HFFc6 (cell line): ENCODE measurements at places on chromosomes 5 and 9.

DNA sequence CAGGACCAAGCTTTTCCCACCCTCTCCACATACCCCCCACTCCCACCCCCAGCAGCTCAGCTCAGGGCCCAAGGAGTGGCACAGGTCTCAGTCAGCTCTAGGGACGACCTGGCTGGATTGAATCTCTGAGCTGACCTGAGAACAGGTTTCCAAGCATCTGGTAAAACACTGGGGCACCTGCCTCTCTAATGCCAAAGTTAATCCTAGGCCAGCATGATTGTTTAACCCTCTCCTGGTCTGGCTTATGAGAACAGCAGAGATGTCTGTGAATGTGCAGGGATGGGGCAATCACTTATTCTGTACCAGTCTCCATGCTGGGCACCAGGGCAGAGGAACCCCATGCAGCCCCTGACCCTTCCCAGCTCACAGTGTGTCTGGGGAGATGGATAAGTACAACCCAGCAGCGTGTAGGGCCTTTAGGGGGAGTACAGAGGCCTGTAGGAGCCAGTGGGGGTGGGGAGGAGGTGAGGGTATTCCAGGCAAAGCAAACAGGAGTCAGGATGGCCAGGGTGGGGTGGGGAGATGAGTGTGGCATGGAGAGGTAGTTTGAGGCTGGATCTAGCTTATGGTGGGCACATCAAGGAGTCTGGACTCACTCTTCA lies 678 bp upstream of the KIF12 start:
- no peak for DNase-seq

DNA sequence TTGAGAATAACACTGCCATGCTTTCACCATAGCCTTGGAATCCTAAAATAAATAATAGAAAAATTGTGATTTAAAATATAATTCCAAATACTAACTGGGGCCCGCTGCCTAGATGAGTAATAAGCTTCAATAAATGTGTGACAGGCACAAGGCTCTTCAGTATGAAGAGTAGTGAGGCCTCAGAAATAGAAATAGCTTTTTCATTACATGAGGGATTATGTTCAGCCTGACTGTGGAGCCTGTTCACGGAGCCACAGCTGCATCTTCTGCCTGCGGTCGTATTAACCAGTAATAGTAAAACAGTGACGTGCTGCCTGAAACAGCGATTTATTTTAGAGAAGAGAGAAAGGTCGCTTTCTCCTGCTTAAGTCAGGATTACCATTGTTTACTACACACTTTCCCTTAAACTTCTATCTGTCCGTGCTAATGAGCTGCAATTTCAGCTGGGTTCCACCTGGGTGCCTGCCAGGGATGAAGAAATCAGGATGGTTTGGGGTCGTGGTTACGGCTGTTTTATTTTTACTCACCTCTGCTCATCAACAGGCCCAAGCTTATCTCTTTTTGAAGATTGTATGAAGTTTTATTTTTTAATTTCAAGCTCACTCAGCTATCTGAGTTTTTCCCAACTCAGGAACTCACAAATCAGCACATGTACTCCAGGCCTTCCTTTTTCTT lies 284.9 kb upstream of the WWC1 start:
- DNase-seq, result no peak

GRCh38 chr5:181188700-181189362 lies 16.2 kb downstream of the TRIM7 start:
- peak; percentile 59 for DNase-seq

DNA sequence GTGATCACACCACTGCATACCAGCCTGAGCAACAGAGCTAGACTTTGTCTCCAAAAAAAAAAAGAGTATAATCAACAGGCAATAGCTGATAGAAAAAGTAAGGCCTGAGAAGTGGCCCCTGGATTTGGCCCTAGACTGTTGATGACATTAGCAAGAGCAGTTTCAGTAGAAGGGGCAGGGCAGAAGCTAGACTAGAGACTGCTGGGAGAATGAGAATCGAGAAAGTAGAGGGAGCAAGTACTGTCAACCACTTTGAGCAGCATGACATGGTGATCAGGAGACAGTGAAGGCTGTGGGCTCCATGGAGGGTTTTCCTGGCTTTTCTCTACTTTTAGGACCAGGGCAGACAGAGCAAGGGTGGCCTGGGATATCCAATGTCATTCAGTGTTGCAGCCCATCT lies 34.9 kb upstream of the B4GALT1 start:
- DNase-seq, result no peak

- no peak for DNase-seq
Measured at GRCh38 chr5:28737222-28737621, 1698.8 kb upstream of the CDH9 start.

- no peak for DNase-seq
Measured at GRCh38 chr5:134995850-134996402, 28.2 kb downstream of the CATSPER3 start.

DNA sequence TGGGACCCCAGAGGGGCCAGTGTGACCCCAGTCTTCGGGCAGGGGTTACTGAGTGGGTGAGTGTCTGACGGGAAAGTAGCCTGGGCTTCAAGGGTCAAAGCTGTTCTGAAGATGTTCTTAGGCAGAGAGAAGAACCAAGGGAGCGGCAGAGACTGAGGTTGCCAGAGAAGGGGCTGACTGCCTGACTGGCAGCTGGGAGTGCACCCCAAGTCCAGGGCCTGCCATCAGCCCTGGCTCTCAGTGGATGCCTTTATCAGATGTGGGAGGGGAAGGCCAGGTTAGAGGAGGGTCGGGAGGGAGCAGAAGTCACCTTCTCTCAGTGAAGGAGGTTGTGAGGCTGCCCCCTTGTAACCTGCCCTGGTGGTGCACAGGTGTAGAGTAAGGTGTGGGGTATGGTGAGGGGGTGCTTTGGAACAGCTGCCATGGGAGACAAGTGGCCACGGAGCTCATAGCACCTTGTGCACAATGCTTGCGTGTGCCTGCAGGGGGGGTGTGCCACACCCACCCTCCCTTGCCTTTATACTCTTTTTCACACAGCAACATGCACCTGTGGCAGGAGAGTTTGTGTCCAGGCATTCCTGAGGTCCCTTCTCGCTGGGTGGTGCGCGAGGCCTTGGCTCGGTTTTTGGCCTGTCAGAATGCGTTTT lies 18.9 kb downstream of the RALGPS1 start:
- no peak for DNase-seq

GRCh38 chr5:179974946-179975712 lies 67.4 kb upstream of the TBC1D9B start:
- no peak for DNase-seq

GRCh38 chr9:115275753-115276152 lies 157.8 kb upstream of the TNC start:
- no peak for DNase-seq

DNA sequence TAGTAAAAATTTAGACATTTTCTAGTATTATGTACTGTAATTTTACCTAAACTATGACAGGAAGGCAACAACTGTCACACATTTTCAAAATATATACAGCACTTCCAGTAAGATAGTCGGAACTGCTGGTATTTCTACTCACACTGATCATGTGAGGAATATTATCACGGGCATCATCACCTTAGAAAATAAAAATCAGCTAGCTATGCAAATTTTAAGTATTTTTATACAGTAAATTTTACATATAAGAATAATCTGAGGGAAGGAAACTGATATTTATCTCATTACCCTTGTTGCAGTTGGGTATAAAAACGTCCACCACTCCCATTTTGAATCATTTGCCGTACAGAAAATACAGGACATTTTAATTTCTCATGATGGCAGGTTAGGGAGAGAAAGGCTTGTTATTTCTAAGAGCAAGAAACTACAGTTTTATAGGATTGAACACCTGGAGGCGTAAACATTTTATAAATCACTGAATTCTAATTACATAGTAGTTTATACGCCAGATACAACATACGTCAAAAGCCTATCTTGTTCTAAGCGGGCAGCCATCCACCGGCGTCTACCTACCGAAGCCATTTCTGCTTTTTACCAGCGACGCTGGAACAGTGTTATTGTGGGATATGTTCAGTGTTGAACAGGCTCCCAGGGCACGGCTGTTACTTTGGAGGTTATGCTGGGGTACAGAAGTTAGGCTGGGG lies 729 bp upstream of the TNPO1 start:
- DNase-seq, result no peak

DNA sequence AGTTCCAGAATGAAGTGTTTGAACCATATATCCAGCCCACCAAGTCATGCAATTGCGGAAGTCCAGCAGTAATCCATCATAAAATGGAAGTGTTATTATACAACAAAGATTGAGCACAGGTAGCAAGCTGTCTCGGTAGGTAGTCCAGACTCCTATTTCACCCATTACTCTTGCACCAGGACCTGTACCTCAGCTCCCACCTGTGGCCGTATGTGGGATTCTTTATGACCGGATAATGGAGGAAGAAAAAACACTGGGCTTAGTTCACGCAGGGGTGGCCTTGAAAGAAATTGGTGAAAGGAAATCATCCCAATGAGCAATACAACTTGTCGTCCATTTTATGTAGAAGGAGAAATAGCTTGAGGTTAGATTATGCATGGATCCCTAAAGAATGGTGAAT lies 216.3 kb downstream of the ESM1 start:
- DNase-seq, result no peak

DNA sequence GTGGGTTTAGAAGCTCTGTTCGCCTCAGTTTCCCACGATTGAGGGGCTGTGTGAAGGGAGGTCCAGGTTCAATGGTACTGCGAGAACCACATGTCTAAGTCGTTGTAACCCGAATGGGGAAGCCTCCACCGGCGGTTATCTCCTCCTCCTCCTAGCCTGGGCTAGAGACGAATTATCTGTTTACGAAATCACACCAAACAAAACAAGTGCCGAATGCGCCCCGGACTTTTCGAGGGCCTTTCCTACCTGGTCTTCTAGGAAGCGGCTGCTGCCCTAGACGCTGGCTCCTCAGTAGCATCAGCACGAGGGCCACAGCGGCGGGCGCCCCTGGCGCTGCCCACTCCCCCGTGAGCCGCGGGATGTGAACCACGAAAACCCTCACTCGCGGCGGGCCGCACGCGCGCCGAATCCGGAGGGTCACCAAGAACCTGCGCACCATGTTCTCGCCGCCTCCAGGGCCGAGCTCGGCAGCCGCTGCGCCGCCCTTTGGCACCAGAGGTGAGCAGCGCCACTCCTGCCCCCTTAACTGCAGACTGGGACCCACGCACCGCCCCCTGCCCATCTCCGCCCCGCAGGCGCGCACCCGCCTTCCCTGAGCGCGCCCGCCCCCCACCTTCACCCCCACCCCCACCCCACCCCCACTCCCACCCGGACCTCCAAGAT lies at the start of gene CDKN2A:
Gene CDKN2A, minus strand, starts transcription at position 500 of the 663 bp plus-strand sequence.
- DNase-seq, result peak; percentile 50

GRCh38 chr5:151173711-151174611 lies 16.4 kb upstream of the ANXA6 start:
- DNase-seq, result no peak

GRCh38 chr5:1291611-1292080 lies 3.2 kb downstream of the TERT start:
- no peak for DNase-seq

DNA sequence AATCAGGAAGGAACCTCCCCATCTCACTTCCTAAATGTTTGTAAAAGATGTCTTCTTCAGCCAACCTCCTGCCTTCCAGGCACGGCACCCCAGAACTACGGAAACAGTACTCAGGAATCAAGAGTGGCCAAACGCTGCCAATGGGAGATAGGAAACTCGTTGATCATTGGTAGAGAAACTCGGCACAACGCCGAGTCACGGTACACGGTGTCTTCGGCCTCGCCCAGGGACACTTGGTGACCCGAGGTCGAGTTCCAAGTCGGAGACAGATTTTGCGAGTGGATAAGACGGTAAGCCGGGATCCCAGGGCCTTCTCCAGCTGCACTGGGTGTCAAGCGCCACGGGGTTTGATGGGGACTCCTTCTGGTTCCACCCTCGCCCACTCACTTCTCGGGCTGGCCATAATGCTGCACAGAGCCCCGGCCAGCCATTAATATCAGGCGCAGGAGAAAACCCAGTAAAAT lies 343 bp downstream of the KIAA0825 start:
- DNase-seq, result peak; percentile 74

DNA sequence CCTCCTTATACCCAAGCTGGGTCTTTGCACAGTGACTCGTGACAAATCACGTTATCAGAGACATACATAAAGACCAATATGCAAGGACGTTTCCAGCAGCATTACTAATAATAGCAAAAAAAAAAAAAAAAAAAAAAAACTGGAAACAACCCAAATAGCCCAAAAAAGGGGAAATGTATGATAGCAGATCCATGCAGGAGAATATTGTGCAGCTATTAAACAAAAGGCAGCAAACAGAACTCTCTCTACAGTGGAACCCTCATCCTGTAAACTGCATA lies 37.7 kb downstream of the C5orf15 start:
- DNase-seq, result no peak

DNA sequence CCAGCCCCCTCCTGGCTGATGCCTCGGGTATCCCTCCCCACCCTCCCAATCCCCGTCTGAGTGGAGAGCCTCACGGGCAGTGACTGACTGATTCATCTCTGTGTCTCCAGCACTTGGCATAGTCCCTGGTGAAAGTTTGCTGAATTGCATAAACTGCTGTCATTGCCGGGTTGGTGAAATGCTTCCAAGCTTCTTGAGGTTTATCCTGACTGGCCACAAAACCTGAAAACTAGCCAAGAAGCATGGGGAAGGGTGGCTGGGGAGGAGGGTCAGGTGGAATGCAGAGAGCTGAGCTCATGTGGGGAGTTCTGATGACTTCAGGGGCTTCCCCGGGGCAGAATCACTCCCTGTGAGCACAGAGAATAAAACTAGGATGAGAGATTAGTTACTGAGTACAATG lies 56.9 kb upstream of the GGTA1 start:
- DNase-seq, result peak; percentile 95

DNA sequence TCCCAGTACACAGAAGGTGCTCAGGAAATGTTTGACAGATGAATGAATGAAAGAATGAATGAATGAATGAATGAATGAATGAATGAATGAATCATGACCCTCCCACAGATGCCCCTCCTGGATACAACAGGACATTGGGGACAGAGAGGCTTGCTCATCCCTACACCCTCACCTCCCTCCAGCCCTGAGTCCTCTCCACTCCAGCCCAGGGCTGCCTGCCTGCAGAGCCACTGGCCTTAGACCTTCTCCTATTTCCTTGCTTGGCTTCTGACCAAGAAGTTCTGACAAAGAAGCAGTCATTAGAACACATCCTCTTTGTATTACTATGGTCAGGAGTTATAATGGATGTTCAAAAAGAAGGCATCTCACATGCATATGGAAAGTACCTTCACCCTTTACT lies 240.7 kb upstream of the DAPK1 start:
- DNase-seq, result no peak

DNA sequence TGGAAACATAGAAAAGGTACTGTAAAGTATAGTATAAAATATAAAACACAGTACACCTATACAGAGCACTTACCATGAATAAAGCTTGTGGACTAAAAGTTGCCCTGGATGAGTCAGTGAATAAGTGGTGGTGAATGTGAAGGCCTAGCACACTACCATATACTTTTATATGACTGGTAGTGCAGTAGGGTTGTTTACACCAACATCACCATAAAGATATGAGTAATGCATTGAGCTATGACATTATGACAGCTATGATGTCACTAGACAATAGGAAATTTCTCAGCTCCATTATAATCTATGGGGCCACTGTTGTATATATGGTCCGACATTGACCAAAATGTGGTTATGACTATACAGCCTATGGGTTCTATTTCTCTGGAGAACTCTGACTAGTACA lies 291.8 kb upstream of the ACTBL2 start:
- no peak for DNase-seq
